GM04503 (cell line): ENCODE measurements at places on chromosomes 3 and 15.

DNA sequence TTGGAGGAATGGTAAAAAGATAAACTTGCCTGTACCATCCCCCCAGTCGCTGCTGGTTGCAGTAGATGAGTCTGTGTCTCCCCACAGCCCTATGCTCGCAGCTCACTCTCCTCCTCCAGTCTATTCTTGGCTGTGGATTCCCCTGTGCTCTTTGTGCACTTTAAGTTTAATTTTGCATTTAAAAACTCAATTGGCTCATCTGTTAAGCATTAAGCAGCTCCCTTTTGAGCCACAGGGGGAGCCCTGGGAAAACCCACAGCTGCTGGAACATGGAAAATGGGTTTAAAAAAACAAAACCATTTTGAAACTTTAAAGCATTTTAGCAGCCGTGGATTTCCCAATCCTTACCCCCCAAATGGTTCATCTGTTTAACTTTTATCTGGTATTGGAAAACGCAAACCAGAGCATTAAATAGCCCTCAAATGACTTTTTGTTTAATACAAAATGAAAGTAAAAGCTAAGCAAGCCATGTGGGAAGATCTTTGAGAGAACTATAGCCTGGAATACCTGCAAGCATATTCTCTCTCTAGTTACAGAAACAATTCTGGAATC lies 536.9 kb downstream of the ZIC1 start:
- DNase-seq = peak; percentile 70

DNA sequence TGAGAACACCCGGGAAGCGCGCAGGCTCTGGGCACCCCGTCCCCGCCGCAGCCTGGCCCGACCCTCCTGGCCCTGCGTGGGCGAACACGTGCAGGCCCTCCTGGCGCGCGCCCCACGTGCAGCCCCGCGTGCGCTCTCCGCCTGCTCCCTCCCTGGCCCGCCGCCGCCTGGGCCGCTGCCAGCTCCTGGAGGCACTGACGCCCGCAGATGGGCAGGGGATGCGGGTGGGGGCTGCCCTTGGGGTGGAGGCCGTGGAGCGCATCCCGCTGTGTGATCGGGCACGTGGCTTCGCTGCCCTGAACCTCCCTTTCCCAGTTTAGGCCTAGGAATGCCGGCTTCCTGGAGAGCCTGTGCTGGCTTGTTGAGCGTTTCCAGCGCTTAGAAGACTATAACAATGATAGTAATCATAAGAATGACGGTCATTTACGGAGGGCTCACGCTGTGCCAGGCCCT lies 104.6 kb upstream of the SLC6A6 start:
- no peak for DNase-seq

DNA sequence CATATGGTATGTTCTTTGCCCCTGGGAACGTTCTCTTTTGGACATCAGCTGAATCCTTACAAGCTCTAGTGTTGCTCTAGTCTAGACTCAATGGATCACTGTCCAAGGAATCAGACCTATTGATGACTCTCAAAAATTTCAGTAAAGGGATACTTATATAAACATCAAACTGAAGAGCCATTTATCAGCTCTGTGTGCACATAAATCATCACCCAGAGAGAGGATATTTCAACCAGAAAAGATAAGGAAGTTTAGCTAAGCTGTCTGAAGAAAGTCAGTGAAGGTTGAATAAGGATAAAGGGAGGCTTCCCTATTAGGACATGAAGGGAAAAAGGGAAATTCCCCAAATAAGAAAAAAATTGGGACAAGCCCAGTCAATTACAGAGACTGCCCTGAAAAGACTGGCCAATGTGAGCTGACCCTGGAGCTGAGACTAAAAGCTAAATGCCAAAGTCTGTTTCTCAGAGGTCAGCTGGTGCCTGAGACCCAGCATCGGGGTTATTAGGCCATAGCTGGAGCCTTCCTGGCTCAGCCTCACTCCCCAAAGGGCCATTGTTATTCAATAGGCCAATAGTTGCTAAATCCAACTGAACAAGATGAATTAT lies 424.1 kb upstream of the THBS1 start:
- no peak for DNase-seq

DNA sequence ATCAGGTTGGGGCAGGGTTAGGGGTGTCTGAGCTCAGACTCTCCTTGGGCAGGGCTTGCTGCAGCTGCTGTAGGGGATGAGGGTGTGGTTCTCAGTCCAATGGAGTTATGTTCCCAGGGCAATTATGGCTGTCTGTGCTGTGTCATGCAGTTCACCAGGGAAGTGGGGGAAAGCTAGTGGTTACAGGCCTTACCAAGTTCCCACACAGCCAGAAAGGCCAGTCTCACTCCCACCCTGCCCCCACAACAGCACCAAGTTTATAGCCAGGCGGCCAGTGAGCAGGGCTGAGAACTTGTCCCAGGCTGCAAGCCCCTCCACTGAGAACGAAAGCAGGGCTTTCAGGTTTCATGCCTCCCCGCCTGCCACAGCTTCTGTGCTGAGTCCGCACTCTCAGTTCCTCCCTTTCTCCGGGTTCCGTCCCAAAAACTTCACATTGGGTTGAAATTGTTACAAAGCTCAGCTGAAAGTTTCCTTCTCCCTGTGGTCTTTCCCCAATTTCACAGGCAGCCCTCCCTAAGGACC lies 19.6 kb upstream of the CPOX start:
- no peak for DNase-seq

DNA sequence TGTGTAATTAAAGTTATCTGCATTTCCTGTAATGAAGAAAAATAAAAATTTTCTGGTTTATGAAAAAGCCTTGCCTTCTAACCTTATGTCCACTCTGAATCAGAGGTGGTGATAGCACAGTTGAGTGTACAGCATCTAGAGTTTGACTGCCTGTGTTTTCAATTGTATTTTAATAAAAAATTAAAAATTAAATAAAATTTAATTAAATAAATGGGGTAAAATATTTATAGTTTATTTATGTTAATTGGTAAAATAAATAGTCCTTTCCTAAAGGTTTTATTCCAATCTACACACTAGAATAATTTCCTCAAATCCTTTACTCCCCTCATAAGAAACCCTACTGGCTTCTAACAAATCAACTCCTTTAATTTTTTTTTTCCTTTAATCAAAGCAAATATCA lies 111.8 kb upstream of the MYO5C start:
- no peak for DNase-seq

DNA sequence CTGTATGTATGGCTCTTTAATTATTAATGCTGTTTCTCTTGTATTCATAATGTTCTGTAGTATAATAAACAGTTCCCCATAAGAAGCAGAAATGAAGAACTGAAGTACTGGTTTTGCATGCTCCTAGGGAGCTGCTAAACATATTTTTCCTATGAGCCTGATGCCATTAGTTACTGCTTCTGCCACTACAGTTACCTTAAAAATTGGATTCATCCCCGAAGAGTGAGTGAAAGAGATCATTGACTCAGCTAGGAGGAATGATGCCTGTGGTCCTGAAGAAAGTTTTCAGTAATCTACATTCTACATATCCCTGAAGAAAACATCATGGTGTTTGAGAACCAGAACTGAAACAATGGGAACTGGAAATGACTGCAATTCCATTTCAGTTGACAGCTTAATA lies 37.1 kb upstream of the ST3GAL6 start:
- no peak for DNase-seq

DNA sequence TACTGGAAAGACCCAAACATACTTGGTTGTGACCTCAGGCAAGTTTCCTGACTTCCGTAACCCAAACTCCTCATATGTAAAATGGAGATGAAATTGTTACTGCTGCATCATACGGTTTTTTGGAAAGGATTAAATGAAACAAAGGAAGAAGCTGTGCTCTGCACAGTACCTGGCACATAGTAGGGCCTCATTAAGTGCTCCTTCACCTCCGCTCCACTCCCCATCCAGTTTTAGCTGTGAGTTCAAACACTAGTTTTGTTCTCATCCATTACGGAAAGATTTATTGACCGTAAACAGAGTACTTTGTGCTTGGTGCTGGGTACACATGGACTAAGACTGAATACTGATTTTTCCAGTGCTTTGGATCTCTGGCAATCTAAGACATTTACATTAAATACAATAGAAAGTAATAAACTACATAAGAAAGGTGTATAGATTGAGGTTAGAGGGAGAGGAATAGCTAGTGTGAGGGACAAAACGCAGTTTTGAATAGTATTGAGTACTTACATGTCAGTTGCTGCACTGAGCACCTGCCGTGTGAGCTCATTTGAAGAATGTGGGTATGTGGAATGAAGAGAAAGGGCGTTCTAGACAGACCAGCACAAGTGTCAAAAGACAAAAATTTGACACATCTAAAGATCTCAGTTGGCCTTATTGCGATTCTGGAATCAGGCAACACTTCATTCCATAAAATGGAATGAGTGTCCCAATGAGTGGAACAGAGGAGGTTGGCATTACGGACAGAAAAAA lies 594 bp upstream of the ICE2 start:
- DNase-seq = no peak

DNA sequence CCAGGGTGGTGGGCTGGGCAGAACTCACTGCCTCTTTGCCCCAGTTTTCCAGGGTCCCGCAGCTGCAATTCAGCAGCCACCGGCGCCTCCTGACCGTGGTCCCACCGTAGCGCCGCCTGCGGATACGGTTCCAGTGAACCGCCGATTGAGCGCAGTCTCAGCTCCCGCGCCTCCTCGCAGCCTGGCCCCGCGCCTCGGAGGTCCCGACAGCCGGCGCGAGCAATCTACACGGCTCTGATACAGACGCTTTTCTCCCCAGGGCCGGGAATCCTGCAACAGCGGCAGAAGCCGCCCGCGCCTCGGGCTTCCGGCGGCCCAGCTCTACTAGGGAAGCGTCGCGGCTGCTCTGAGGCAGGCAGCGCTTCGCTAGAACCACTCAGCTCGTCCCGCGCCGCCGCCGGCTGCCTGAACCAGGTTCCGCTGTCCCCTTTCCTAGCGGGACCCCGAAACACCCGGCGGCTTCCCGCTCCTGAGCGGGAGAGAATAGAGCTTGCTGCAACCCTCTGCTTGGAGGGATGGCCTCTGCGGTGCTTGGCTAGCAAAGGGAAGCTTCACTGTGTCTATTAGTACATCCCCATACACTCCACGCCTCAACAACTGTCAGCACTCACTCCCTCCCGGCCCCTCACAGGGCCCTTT lies 3.1 kb downstream of the FOXL2NB start:
- DNase-seq = no peak

DNA sequence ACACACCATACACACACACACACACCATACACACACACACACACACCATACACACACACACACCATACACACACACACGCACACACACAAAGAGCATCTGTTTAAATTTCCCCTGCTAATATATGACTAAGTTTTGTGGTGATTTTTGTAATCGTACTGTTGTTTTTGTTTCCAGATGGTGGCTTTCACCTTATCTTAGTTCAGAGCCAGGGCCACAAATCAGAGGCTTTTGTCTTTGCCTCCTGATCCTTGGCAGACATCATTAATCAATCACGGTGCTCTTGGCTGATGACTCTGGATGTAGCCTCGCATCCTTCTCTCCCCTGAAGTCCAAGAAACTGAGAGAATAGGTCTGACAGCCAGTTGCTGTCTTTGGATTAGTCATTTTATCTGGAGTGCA lies 52.1 kb downstream of the EDEM1 start:
- DNase-seq = no peak

DNA sequence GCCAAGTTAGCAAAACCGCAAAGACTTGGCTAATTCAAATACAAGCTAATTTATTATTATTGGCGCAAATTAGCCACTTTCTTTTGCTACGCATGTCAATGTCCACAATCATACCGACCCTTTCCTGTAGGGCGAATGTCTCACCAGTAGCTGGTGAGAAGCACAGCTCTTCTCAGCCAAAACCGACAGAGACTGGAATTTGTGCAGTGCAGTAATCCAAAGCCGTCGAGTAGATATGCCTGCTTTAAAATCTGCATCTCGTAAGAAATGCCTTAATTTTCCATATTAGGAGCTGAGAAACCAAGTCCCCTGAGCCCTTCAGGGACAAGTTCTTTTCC lies 614 bp upstream of the MINDY2 start:
- DNase-seq = peak; percentile 71

- DNase-seq = no peak
Observed at GRCh38 chr15:69486481-69487110, 34.0 kb downstream of the RPLP1 start.

DNA sequence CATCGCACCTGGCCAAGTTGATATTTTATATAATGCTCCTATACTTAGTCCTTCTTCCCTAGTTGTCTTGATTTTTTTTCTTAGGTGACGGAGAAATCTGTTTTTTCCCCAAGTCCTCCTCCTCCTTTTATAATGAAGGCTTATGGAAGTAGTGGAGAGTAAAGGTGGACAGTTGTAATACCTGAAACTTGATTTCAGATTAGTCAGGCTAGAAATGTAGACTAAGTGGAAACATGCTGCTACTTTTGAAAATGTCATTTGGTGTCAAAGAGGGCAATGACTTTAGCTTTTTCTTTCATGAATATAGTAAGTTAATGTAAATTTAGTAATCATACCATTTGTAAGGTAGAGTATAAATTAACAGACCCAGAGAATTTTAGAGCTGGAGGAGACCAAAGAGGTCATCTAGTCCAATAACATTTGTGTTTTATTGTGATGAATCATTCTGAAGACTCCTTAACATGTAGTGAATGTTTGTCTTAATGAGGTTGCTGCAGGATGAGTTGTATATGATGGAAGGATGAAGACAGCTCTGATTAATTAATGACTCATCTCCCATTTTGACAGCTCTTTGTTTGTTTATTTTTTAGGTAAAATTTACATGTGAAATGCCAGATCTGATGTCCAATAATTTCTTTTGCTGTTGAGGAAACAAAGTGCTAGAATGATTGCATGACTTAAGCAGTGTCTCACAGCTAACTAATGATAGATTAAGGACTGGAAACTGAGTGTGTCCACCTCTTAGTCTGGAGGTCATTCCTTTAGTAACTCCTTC lies 8.7 kb downstream of the CTDSPL2 start:
- no peak for DNase-seq

GRCh38 chr3:123799544-123800361 lies 84.4 kb downstream of the MYLK start:
- DNase-seq = no peak

GRCh38 chr3:29335438-29335837 lies 54.6 kb downstream of the RBMS3 start:
- DNase-seq = peak; percentile 94

- no peak for DNase-seq
Observed at GRCh38 chr15:25508369-25509002, 69.7 kb upstream of the UBE3A start.

GRCh38 chr15:36814105-36814504 lies 234.7 kb downstream of the CDIN1 start:
- no peak for DNase-seq

DNA sequence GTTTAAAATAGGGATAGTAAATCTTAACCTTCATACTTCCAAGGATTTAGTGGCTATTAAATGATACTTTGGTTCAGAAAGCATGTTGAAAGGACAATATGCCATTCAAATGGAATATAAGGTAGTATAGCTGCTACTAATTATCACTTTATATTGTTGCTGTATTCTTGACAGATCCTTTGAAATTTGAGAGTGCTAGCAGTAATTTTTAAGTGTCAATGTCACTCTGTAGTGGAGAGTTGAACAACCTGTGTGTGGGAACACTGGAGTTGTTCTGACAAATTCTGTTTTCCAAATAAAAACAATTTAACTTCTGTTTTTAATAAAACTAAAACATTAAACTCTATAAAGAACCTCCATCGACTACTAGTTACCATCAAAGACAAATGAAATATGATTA lies 565.7 kb downstream of the FGF12 start:
- no peak for DNase-seq

- no peak for DNase-seq
Observed at GRCh38 chr15:25850154-25851111, 12.7 kb downstream of the ATP10A start.
